Activated CD4-positive, alpha-beta T cell treated with anti-CD3 and anti-CD28 coated beads, Interleukin-2, amount 10 ng/mL, durations not matched to agents 7 days and 5 days (primary cell): ENCODE measurements at places on chromosomes 11 and 22.

DNA sequence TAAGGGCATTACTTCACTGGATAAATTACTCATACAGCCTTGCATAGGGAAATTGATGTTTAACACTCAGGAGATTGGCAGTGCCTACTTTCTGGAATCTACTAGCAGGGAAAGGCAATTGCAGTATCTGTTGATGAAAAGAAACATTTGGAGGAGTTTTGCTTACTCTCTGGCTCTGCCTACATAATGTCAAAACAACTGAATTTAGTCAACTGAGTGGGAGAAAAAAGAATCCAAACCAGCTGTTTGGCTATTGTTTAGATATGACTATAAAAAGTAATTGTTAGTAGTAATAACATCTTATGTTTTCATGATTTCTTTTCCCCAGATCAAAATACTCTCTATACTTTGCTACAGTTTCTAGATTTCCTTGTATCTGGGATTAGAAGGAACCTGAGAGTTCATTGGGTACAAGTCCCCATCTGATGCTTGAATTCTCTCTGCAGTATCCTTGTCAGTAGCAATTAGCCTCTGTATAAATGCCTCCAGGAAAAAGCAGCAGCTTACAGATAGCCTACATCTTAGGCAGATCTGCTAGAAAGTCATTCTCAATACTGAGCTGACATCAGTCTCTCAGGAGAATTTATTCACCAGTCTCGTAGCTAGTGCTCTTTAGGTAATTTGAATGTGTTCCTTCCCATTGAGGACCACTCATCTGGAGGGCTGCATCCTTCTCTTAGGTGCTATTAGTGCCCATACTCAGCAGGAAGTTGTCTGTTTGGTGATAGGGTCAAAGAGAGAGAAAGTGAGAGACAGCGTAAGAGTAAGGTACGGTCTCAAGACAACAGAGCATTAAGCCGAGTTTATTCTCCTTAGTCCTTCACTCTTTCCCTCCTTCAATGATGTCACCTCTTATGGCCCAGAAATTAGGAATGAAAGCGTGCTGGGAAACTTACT is 185.9 kb upstream of the CCDC90B start:
- DNase-seq = no peak

DNA sequence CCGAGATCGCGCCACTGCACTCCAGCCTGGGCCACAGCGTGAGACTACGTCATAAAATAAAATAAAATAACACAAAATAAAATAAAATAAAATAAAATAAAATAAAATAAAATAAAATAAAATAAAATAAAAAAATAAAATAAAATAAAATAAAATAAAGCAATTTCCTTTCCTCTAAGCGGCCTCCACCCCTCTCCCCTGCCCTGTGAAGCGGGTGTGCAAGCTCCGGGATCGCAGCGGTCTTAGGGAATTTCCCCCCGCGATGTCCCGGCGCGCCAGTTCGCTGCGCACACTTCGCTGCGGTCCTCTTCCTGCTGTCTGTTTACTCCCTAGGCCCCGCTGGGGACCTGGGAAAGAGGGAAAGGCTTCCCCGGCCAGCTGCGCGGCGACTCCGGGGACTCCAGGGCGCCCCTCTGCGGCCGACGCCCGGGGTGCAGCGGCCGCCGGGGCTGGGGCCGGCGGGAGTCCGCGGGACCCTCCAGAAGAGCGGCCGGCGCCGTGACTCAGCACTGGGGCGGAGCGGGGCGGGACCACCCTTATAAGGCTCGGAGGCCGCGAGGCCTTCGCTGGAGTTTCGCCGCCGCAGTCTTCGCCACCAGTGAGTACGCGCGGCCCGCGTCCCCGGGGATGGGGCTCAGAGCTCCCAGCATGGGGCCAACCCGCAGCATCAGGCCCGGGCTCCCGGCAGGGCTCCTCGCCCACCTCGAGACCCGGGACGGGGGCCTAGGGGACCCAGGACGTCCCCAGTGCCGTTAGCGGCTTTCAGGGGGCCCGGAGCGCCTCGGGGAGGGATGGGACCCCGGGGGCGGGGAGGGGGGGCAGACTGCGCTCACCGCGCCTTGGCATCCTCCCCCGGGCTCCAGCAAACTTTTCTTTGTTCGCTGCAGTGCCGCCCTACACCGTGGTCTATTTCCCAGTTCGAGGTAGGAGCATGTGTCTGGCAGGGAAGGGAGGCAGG is at the start of gene GSTP1:
TSS of gene GSTP1 (plus strand) at position 566 of the 958 bp plus-strand sequence. CDS start at position 598, 32 bp downstream.
- DNase-seq = peak; percentile 76

GRCh38 chr11:34183848-34184391 is 78.5 kb downstream of the NAT10 start:
- DNase-seq = no peak

DNA sequence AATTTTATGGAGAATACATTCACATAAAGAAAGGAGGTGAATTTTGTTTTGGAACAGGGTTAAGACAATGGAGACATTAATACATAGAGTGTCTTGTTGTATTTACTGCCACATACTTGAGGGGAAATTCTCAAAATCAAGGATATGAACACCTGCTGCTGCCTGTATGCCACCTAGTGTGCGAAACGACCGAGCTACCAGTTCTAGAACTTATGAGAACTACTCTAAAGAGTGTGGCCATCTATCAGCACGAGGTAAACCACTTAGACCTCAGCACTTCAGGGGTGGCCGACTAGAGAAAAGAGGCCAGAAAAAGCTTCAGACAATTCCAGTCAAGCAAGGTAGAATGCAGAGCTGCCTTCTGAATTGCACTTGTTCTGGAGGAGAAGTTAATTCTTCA is 1.5 kb upstream of the AGBL2 start:
- peak; percentile 22 for DNase-seq

DNA sequence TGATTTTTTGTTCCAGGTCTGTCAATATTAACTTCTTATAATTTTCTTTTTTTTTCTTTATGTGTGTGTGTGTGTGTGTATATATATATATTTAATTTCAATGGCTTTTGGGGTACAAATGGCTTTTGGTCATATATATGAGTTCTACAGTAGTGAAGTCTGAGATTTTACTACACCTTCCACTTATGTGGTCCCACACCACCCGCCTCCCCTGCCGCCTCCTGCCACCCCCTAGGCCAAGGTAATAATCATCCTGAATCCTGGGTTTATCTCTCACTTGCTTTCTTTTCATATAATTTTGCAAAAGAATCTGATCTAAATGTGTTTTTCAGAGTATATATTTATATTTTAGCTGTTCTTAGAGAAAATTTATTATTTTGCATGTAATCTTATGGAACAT is 11.1 kb downstream of the NEAT1 start:
- DNase-seq = no peak

- DNase-seq = no peak
Measured at GRCh38 chr22:26777156-26777801, 119.9 kb downstream of the MIAT start.

GRCh38 chr22:42760806-42761565 is 40.3 kb upstream of the A4GALT start:
- no peak for DNase-seq

GRCh38 chr11:69378303-69379141 is 84.6 kb downstream of the MYEOV start:
- no peak for DNase-seq

DNA sequence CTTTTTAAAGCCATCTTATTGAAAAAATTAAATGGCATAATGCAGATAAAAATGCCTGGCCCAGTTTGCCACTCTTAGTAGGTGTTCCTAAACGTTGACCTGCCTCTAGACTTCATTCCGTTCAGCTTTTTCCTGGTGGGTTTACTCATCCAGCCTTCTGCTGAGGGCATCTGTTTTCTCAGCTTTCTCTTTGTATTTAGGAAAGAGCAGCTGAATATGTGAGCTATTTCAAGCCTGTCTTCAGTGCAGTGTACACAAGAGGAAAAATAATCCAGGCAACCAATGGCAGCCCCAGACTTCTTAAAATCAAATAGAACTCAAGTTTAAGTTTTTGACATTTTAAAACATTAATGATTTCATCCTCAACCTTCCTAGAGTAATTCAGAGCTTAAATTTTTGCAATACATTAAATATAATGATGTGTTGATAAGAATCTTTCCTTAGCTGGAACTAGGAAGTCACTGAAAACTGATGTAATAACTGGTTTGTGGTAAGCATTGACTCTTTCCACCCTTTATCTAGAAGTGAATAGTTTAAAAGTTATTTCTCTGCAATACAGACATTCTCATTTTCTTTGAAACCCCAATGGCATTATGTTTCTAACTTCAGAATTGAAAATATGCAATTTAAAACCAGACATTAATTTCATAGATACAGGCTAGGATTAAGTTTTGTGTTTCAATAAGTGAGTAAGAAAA is 165.4 kb downstream of the AASDHPPT start:
- no peak for DNase-seq

GRCh38 chr11:6387811-6388599 is 2.3 kb upstream of the SMPD1 start:
- no peak for DNase-seq

- no peak for DNase-seq
Measured at GRCh38 chr11:125072218-125072960, 9.3 kb downstream of the SLC37A2 start.

GRCh38 chr11:57358543-57358961 is 20.4 kb downstream of the P2RX3 start:
- no peak for DNase-seq

GRCh38 chr11:43905813-43906241 is 25.2 kb downstream of the ALKBH3 start:
- DNase-seq = no peak

- no peak for DNase-seq
Measured at GRCh38 chr22:21571679-21572078, 4.2 kb downstream of the UBE2L3 start.

GRCh38 chr11:109401545-109401944 is 20.4 kb upstream of the C11orf87 start:
- no peak for DNase-seq

- DNase-seq = no peak
Measured at GRCh38 chr22:18035751-18036150, 11.4 kb upstream of the MICAL3 start.

DNA sequence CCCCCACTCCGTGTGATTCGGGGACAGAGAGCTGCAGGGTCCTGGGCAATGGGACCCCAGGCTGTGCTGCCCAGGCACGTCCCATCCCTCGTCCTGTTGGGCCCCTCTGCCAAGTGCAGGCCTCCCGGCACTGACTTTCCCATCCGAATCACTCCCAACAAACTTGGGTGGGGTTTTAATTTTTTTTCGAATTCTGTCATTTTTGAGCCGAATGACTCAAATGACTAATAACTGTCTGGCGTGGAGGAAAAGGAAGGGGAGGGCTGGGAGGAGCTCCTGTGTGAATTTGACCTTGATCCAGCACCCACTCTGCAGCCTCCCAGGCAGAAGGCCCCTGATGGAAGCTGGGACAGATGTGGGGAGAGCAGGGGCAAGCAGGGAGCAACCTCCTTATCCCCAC is 1173.2 kb downstream of the BRD1 start:
- DNase-seq = no peak

GRCh38 chr22:35069541-35069940 is 3.6 kb downstream of the ISX start:
- no peak for DNase-seq

- DNase-seq = no peak
Measured at GRCh38 chr11:18100926-18101656, 4.8 kb downstream of the SAAL1 start.

DNA sequence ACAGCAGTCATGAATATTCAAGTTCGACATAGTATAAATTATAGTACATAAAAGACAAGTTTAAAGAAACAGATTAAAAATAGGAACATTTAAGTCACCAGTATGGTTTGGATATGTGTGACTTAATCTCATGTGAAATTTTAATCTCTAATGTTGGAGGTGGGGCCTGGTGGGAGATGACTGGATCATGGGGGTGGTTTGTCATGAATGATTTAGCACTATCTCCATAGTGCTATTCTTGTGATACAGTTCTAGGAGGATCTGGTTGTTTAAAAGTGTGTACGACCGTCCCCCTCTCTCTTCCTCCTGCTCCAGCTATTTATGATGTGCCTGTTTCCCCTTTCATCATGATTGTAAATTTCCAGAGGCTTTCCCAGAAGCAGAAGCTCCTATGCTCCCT is 3.3 kb downstream of the KDM4E start:
- no peak for DNase-seq

GRCh38 chr11:134725716-134726639 is 313.9 kb upstream of the B3GAT1 start:
- DNase-seq = no peak

GRCh38 chr11:2929531-2929949 is 320 bp upstream of the PHLDA2 start:
- DNase-seq = peak; percentile 22

DNA sequence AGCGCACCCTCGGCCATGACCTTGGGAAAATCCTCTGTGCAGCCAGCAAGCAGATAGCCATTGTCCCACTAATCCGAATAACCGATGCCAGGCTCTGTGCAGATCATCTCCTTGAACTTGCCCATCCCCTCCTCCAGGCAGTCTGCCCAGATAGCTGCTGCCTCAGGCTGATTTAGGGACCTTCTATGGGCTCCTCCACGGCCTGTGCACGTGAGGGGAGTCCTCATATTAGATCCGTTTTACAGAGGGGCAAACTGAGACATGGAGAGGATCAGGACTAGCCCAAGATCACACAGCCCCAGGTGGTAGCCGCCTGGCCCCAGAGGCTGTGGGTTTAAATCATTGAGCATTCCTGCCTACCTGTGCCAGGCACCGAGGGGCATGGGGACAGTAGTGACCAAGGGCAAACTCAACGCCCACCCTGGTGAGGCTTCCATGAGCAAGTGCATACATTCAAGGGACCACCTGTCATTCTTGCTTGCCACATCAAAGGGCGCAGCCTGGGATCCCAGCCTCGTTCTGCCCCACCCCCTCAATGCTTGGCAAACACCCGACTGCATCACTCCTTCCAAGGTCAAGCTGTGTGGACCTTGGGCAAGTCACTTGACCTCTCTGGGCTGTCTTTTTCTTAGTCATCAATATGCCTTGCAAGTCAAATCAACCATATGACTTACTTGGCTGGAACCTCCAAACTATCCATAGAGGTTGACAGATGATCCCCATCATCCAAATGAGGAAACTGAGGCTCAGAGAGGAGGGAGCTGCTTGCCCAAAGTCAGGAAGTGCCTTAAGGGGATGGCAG is 131.6 kb downstream of the MN1 start:
- DNase-seq = no peak

DNA sequence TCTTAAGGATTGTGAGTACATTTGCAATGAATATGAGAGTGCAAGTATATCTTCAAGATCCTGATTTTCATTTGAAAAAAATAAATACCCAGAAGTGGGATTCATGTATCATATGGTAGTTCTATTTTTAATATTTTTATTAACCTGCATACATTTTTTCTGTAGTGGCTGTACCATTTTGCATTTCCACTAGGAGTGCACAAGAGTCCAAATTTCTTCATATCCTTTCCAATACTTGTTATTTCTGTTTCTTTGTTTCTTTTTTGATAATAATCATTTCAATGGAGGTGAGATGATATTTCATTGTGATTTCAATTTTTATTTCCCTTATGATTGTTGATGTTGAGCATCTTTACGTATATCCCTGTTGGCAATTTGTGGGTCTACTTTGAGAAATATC is 759.8 kb upstream of the CNTN5 start:
- DNase-seq = no peak

- no peak for DNase-seq
Measured at GRCh38 chr11:112665291-112665690, 295.9 kb upstream of the NCAM1 start.

GRCh38 chr11:27934830-27935145 is 173.2 kb downstream of the KIF18A start:
- no peak for DNase-seq
